ENCODE measurements at places on chromosomes 16 and 17.

- DNase-seq, result no peak
Measured at GRCh38 chr17:77131904-77132303, 8.9 kb upstream of the SEC14L1 start.

DNA sequence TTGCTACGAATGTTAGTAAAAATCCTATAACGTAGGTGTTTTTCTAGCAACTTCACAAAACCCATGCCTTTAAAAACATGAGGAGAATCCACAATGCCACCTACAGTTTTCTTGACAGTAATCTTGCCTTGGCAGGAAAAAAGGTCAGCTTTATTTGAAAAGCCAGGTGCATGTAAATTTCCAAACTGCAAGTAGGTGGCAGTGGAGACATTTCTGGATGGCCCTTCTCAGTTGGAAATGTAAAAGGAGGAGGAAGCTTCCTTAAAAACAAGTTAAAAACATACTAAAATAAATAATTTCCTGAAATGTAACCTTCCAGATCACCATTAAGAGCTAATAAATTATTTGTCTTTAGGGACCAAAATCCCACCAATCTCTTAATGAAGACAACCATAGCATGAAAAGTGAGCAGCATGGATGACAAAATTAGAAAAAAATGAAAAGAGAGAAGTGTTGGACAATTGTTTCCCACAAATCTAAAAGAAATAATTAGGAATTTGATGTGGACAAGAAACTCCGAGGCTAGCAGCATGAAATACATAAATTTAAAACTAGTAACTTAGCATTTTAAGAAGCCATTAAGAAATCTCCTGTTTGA, 152.2 kb downstream of the SNX11 start:
- no peak for DNase-seq

GRCh38 chr16:49352892-49353291, 20.7 kb upstream of the C16orf78 start:
- DNase-seq, result peak; percentile 39

GRCh38 chr17:75549246-75550138, 24.0 kb downstream of the LLGL2 start:
- peak; percentile 58 for DNase-seq
